GM13977 (cell line): ENCODE measurements at places on chromosomes 16 and 17.
A peak's percentile ranks its signal among the peaks of the same experiment; 100 is the strongest.

DNA sequence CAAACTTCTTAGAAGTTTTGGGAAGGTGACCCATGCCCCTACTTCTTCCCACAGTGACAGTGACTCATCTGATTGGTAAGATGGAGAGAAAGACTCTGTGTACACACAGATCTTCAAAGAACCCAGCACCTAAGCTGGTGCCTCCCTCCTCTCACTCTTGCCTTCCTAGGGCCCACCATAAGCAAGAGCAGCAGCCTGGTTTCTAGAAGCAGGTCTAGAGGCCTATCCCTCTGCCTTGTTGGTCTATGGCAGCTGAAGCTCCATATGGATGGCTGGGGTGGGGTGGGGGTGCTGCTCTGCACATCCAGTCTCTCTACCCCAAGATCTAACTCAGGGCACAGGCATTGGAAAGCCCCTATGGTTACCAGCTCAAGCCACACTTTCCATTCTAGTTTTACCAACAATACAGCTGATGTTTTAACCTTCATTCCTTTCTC lies 47.5 kb downstream of the STAT3 start:
- no peak for DNase-seq

DNA sequence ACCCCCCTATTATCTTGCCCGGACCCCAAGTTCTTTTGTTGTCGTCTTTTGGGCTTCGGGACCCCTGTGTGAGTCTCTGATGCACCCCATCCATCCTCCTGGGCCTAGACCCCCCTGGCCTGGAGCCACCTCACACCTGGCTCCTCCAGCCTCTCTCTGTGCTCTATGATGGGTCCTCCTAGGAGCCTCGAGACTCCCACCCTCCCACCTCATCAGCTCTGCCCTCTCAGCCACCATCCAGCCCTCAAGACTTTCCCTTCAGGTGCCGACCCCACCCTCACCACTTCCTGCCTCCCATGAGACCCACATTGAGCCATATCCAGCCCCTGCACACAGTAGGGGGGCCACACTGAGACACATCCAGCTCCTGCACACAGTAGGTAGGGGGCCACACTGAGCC lies 8.7 kb upstream of the ATP2A3 start:
- DNase-seq: no peak

- DNase-seq: no peak
Observed at GRCh38 chr17:50469671-50470305, 1.1 kb upstream of the CHAD start.

DNA sequence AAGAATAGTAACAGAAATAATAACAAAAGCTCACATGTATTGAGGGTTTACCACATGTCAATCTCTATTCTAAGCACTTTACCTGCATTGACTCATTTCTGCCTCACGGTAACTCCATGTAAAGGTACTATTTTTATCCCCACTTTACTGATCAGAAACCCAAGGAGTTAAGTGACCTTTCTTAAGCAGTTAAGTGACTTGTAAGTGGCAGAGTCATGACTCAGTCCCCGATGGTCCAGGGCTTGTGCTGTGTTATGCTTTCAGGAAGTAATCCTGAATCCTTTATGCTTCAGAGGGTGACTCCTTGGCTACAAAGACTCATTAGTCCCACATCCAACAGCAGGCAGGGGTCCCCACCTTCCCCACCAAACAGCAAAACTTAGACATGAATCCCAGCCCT lies 66.5 kb downstream of the MRM1 start:
- no peak for DNase-seq

GRCh38 chr16:67534431-67534830 lies 5.8 kb downstream of the RIPOR1 start:
- no peak for DNase-seq

DNA sequence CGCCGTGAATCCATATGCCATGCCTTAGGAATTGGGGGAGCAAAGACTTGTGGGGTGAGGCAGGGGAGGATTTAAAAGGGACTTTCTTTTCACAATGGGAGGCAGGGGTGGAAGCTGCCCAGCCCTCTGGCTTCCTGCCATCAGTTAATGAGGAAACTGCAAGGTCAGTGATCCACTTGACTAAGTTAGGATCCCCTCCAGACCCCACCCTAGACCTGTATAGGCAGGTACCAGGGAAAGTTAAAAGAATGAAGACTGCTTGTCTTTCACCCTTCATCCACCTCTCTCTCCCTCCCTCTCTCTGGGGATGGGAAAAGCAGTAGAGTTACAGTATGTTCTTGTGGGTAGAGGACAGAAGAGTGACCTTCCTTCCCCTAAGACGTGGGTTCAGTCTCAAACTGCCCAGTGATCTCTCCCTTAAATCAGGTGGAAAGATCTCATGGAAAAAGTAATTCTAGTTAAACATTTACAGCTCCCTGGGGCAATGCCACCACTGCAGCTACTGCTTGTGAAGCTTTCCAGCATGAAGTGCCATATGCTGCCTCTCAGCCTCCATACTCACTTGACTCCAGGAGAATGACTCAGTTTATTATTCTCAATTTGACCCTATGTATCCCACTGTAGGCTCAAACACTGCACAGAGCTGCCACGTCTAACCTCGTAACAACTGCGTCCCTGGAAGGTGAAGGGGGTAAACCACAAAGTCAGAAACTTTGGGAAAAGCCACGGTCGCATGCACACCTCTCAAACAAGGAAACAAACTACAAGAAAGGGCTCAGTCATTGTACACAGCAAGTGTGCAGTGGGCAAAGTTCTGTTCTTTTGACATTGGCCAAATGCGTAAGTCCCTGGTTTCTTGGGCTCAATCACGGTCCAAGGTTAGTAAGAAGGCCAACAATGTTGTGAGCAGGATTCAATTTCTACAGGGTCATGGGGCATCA lies 1.2 kb downstream of the COA3 start:
- no peak for DNase-seq

- DNase-seq: no peak
Observed at GRCh38 chr16:20336955-20337354, 9.6 kb upstream of the GP2 start.

- DNase-seq: no peak
Observed at GRCh38 chr17:81456798-81457197, 55.8 kb downstream of the ACTG1 start.

GRCh38 chr17:79555543-79555942 lies 55.3 kb downstream of the RBFOX3 start:
- no peak for DNase-seq

DNA sequence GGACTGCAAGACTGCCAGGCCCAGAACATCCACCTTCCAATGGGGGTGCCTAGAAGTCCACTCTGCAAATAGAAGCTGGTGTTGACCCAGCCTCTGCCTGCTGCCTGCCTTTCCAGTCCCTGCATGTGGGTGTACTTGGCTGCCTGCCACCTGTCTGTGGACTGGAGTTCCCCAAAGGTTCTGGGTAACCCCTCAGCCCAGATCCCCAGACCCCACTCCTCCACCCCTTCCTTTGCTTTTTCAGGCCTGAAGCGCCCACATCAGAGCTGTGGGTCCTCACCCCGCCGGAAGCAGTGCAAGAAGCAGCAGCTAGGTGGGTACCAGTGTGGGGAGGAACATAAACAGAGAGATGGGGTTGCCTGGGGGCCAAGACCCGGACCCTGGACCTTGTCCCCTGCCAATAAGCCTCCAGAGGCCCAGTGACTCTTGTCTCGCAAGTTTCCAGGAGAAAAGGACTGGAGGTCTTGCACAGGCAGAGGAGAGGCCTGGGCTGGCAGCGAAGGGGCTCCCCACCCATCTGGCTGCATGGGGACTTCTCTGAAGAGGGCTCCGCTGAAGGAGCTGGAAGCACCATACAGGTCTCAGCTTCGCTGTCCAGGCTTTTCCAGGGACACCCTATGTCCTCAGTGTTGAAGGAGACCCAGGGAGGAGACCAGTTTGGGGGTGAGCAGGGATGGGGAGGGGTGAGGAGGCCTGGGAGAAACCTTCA lies 34.3 kb downstream of the NLRC5 start:
- DNase-seq: no peak

DNA sequence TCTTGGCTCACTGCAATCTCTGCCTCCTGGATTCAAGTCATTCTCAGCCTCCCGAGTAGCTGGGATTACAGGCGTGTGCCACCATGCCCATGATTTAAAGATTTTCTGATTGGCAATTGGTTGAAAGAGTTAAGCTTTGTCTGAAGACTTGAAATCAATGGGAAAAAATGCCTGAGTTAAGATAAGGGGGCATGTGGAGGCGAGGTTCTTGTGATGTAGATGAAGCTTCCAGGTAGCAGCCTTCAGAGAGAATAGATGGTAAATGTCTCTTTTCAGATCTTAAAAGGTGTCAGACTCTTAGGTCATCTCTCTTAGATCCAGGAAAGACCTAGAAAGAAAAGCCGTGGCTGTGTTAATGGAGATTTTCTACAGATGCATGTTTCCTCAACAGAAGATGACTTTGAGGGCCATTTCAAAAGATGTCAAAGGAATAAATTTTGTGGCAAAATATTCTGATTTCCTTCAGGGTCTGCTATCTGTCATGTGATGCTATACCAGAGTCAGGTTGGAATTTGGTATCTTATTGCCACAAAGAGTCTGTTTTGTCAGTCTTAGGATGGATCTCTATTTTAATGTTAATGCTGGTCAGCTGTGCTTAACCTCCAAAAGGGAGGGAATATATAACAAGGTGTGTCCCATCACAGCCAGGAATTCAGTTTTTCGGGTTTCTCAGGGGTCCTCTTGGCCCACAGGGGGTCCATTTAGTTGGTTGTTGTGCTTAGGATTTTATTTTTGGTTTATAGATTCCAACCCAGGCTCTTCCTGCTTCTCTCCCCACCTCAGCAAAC lies 58.3 kb upstream of the AKTIP start:
- no peak for DNase-seq

DNA sequence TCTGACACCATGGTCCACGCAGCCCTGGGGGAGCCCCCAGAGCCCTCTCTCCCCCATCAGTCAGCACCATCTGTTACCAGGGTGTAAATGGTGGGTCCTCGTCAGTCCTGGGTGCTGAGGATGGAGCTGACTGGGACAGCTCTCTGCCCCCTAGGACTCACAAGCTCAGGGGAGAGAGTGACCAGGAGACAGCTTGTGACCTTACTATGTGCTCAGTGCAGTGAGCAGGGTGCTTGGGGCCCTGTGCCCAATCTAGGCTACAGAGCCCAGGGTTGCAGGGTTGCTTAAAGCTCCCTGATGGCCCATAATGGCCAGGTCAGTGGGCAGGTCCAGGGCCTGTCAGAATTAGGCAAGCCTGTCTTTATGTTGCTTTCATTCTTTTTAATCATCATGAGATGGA lies 11.3 kb downstream of the MMP2 start:
- DNase-seq: no peak

DNA sequence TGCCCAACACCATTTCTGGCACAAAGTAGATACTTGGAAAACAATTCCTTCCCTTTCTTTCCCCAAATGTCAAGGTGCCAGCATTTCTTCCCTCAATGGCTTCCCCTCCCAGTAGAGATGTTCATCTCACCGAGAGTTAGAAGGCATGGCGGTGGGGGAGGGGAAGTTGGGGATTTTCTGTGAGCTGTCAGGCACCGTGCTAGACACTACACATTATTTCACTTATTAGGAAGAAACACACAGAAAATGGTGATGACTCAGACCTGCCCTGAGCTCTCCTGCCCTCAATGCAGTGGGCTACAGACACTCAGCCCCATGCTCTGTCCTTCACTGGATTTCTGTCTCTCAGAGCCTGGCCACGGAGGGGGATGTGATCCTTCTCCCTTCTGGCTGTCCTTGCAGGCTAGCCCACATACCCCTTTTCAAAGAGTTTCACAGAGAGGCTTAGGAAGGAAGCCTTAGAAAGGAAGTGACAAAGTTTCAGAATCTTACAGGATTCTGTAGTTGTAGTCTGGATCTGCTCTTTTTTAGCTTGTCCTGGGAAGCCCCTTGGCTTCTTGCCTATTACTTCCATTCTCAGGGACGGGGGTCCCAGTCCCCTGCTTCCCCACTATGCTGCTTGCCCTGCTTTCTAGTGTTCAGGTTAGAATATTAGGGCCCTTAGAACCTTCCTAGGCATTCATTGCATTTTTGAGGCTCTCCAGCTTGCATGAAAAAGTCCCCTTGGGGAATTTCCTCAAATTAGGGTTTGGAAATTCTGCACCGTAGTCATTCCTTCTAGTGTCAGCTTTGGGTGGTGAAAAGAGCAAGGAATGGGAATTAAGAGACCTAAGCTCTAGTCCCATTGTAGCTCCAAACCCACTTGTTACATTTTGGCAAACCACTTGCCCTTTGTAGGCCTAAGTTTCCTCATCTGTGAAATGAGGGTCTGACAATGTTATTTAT lies 12.2 kb upstream of the CCL5 start:
- peak; percentile 62 for DNase-seq

GRCh38 chr16:56300891-56301850 lies 109.9 kb downstream of the GNAO1 start:
- DNase-seq: no peak

GRCh38 chr17:10600571-10600970 lies 51.1 kb upstream of the MYH2 start:
- no peak for DNase-seq
